M059J (cell line): ENCODE measurements at places on chromosomes 3 and 15. TPM values are rescaled to one million over a fixed set of nuclear protein-coding genes. Genes with fewer than 3 reads are reported as not detected.
A peak's percentile ranks its signal among the peaks of the same experiment; 100 is the strongest.

The PRR20G gene
- total RNA-seq = not detected in 2 replicates

The KCNH8 gene
- not detected in 2 replicates for total RNA-seq

The CHL1 gene
- total RNA-seq = not detected in 2 replicates

The SENP8 gene
- 2.2 and 2.5 TPM in 2 replicates for total RNA-seq

The REC114 gene
- total RNA-seq = not detected in 2 replicates

The ARHGEF26 gene
- total RNA-seq = 4.1 and 5.8 TPM in 2 replicates

The ZWILCH gene
- 27.2 and 53.5 TPM in 2 replicates for total RNA-seq

The TGFBR2 gene
- total RNA-seq = 21.2 and 27.1 TPM in 2 replicates

The NR2E3 gene
- 0.12 TPM in 1 of 2 replicates, not detected in the other for total RNA-seq

The YEATS2 gene
- 28.9 and 41.4 TPM in 2 replicates for total RNA-seq

The SAMMSON gene
- total RNA-seq = not detected in 2 replicates

The ISLR2 gene
- total RNA-seq = 0.17 TPM in 1 of 2 replicates, not detected in the other

The ACKR2 gene
- 0.02 TPM in 1 of 2 replicates, not detected in the other for total RNA-seq

The GLDN gene
- total RNA-seq = 0.74 and 1.6 TPM in 2 replicates

The AGBL1 gene
- not detected in 2 replicates for total RNA-seq

The GORASP1 gene
- total RNA-seq = 18.7 and 34.8 TPM in 2 replicates

The MIX23 gene
- 56.4 and 112 TPM in 2 replicates for total RNA-seq

The KNG1 gene
- total RNA-seq = not detected in 2 replicates

The SHF gene
- total RNA-seq = 0.96 and 1.5 TPM in 2 replicates

DNA sequence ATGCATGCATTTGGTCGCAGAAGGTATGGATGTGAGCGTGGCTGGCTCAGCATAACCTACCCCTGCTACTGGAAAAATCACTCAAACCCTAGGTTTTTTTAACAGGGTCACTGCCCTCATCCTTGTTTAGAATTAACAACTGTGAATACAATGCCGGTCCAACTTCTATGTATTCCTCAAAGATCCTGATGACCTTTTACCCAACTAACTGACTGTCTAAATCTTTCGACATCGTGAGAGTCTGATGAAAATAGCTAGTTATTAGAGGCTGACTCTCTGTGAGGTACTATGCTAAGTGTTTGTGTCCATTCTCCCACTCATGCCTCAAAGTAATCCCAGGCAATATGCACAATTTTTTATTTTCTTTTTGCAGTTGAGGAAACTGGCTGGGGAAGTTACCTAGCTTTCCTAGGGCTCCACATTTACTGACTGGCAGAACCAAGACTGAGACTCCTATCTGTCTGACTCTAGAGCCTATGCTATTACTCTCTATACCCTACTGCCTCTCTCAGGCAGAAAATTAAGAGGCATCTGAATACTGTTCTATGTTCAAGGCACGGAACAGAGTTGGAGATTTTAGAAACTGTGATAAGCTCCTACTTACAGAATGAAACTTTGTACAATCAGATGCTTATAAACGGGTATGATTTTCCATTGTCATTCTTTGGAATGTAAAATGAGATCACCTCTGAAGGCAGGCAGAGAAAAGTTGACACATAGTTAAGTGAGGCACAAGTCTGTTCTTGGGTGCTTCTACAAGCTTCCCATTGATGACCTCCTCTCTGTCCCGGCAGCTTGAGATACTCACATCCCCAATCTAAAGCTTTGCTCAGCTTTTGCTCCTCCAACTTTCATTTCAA is 56.4 kb downstream of the FILIP1L start:
- DNase-seq = peak; percentile 46

- no peak for DNase-seq
Observed at GRCh38 chr15:92654662-92655061, 913 bp downstream of the FAM174B start.

GRCh38 chr3:197325773-197326172 is 27.4 kb upstream of the DLG1 start:
- no peak for DNase-seq

DNA sequence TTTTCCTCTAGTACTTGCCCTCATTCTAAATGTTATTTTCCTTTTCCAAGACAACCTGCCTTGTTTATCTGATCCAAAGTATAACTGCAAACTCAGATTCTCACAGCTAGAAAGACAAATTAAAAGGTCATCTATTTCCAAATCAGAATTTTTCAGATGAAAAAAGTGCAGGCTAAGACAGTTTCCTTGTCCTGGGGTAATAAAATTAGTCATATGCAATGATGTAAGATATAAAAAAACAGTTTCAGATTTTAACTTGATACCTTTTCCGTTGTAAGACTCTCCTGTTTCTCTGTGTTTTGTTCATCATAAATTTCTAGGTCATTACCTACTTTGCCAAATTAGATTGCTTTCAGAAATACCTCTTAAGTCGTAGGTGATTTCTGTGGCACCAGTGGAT is 238.4 kb upstream of the PEX5L start:
- DNase-seq = peak; percentile 16

GRCh38 chr3:185929192-185930151 is 8.3 kb downstream of the TRA2B start:
- DNase-seq = peak; percentile 65

DNA sequence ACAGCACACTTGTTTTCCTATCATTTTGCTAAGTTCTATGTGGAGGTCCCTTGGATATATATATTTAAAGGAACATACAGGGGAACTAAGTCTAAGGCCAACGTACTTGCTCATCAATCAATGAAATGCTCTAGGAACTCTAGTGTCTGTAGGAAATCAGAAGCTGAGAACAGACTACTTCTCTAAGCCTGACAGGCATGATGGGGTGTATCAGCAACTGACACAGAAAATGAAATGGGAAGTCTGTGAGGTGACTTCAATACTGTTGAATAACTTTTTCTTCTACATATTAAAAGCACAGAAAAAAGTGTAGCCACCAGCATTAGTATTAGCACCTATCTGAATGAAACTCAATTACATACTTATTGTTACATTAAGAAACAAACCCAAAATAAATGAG is 56.9 kb upstream of the CSPG5 start:
- DNase-seq = no peak

GRCh38 chr15:70789213-70789612 is 25.9 kb upstream of the UACA start:
- no peak for DNase-seq

DNA sequence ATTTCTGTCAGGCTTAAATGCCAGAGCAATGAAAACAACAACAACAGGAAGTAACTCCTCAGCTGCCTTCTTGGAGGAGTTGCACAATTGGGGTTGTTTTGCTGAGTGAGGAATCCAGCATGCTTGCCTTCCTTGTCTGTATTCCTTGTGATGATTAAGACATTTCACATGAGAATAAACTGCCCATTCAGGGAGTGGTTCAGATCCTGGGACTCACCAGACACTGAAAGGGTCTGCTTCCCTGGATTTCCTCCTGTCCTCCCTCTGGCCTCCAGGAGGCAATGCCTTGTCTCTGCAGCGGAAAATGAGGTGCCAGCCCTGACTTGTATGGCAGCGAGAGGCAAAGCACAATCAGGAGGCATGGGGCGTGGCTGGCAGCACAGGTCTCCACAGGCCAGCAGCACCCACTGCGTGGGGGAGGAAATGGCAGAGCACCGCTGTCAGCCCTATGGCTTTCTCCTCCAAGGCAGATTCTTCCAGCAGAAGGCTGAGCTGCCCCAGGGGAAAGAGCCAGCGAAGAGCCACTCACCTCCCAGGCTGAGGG is 41.5 kb downstream of the RBP2 start:
- peak; percentile 39 for DNase-seq

- peak; percentile 67 for DNase-seq
Observed at GRCh38 chr3:157531301-157531660, 28.1 kb upstream of the VEPH1 start.

GRCh38 chr3:129689036-129689435 is 82.6 kb upstream of the PLXND1 start:
- DNase-seq = no peak

DNA sequence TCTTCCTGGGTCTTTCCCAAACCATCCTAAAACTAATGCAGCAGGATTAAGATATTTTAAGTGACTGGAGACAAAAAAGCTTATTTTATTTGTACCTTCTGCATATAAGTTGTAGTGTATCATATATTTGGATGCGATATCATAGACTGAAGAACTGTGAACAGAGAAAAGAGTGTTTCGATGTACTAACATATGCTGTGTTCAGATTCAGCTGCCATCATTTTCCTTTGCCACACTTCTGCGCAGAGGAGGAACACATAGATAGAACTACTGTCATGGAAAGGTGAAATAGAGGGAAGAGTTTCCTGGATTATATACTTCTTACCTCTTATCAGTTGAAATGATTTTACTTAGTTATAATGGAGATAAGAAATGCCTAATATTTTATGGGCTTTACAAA is 95.5 kb upstream of the CNTN3 start:
- no peak for DNase-seq

- no peak for DNase-seq
Observed at GRCh38 chr15:68368731-68369435, 63.1 kb downstream of the ITGA11 start.

DNA sequence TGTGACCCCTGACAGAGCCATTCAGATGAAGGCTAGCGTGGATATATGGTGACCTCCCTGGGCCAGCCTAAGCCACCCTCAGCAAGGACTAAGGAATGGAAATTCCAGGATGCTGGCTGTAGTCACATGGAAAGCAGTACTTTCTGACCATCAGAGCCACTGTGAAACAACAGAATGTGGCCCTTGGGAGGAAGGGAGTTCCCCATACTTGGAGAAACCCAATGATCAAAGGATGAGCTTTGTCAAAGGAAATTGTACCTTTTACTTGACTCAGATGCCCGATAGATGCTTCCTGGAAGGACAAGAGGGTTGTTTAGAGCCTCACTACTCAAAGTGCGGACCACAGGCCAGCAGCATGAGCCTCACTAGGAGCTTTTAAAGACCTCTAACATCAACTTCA is 484.5 kb upstream of the PROK2 start:
- DNase-seq = no peak

DNA sequence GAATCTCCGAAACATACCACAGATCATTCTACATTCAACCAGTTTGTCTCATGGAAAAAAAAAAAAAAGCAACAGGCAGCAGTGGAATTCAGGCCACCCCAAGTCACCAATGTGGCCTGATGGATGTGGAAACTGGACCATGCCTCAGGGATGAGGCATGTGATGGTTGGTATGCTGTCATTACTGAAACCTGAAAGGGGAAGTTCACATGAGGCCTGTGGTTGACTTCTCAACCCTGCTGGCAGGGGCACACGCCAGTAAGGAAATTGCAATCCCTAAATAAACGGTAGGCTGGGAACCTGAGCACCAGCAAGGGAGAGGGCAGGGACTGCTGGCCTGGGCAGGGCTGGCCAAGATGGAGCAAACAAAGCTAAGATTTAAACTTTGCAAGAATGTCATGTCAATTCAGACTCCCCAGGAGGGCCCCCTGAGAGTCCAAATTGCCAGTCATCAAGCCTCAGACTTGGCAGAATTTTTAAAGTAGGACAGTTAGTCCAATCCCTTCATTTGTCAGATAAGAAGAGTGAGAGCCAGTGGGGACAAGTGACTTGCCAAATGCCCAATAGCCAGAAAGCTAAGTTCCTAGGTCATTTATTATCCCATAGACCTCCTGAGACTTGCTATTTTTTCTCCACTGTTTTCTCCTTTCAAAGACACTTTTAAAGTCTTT is 310.4 kb downstream of the ERC2 start:
- peak; percentile 90 for DNase-seq

GRCh38 chr3:133159498-133160475 is 121.6 kb downstream of the TMEM108 start:
- no peak for DNase-seq

DNA sequence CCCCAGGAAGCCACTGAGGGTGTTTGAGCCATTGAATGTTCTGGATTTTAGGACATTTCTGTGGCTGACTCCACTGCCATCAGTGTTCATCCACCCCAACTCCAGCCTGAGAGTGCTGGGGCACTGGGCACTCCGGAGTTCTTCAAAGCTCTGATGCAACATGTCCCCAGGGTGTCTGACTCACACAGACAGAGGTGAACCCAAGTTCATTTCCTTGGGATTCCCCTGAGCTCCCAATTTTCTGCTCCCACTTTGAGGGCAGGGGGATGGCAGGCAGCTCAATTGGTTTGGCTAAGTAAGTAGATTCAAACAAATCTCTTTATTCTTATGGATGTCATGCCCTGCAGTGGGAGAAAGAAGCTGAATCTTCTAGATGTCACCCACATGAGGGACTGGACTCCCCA is 2.2 kb downstream of the STRA6 start:
- DNase-seq = peak; percentile 97

- DNase-seq = peak; percentile 50
Observed at GRCh38 chr3:53375019-53375418, 27.7 kb upstream of the DCP1A start.

- no peak for DNase-seq
Observed at GRCh38 chr15:64982472-64982871, 7.2 kb downstream of the SPG21 start.

GRCh38 chr15:54803134-54803808 is 393.5 kb downstream of the RSL24D1 start:
- peak; percentile 73 for DNase-seq

GRCh38 chr3:127392156-127392490 is 104.3 kb upstream of the PRR20G start:
- no peak for DNase-seq

DNA sequence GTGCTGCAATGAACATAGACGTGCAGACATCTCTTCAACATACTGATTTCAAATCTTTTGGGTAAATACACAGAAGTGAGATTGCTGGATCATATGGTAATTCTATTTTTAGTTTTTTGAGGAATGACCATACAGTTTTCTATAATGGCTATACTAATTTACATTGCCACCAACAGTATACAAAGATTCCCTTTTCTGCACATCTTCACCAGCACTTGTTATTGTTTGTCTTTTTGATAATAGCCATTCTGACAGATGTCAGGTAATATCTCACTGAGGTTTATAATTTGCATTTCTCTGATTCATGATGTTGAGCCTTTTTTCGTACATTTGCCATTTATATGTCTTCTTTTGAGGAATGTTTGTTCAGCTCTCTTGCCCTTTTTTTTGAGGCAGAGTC is 30.5 kb downstream of the TOPAZ1 start:
- DNase-seq = no peak

DNA sequence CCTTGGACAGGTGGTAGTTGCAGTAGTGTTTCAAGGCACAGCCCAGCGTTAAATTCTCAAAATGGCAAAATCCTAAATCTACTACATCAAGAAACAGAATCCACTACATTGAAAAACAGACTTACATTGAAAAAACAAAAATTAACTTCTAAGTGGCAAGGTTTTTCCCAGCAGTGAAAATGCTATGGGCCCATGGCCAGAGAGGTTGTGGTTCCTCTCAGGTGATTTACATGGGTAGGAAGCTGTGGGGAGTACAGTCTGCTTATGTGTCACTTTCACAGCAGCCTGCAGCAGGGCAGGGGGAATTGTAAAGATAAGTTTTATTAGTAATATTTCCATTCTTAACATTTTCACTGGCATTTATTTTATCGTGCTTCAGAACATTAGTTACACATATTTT is 24.9 kb downstream of the TTC14 start:
- DNase-seq = no peak

GRCh38 chr15:52294881-52295420 is 653 bp downstream of the MYO5C start:
- no peak for DNase-seq

- peak; percentile 4 for DNase-seq
Observed at GRCh38 chr3:4322635-4323034, 19.5 kb downstream of the SETMAR start.

DNA sequence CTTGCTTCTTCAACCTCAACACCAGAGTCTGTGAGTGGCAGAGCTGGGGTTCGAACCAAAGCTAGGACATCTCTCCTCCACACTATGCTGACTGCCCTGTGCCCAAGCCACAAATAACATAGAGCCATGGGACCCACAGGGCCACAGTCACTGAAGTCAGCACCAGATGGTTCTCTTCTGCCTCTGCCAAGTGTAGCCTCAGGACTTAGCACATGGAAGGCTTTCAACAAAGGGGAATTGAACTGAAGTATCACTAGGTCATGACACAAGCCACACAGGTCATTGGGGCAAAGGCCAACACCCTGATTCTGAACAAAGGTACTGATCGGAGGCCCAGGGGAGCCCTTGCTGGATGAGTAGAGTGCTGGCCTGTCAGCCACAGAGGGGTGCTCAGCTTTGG is 83.6 kb downstream of the BDH1 start:
- DNase-seq = no peak
